GM13976 (cell line): ENCODE measurements at places on chromosomes 1 and 21.

GRCh38 chr1:16989676-16990391 lies 9.4 kb upstream of the MFAP2 start:
- DNase-seq = no peak

DNA sequence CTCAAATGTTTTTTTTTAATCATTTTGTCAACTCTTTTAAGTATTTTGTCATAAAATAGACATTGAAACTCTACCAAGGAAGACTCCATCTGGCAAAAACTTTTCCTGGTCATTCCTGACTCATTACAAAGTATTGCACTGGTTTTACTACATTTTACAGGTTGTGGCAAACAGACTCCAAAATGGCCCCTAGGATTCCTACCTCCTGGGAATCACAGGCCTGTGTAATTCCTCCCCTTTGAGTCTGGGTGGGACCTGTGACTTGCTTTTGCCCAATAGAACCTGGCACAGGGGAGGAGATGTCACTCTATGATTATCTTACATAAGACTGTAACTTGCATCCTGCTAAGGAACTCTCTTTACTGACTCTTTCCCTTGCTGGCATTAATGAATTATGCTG lies 123.6 kb upstream of the KCNJ6 start:
- DNase-seq = no peak

GRCh38 chr1:17002524-17002902 lies 9.2 kb downstream of the ATP13A2 start:
- no peak for DNase-seq

GRCh38 chr1:70290218-70290617 lies 64.3 kb downstream of the ANKRD13C start:
- no peak for DNase-seq

DNA sequence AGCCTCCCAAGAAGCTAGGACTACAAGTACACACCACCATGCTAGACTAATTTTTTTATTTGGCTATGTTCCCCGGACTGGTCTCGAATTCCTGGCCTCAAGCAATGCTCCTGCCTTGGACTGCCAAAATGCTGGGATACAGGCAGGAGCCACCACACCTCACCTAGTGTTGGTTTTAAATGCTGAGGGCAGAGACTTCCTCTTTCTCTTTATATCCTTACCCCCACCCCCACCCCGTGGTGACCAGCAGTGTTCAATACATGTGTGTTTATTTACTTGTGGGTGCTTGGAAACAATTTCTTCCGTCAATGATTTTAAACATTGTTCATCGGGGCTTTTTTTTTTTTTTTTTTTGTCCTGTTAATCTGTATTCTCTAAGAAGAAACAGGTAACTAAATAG lies 158.9 kb downstream of the ZBTB18 start:
- DNase-seq = no peak

- peak; percentile 23 for DNase-seq
Measured at GRCh38 chr21:17585875-17586450, 26.7 kb downstream of the BTG3 start.

DNA sequence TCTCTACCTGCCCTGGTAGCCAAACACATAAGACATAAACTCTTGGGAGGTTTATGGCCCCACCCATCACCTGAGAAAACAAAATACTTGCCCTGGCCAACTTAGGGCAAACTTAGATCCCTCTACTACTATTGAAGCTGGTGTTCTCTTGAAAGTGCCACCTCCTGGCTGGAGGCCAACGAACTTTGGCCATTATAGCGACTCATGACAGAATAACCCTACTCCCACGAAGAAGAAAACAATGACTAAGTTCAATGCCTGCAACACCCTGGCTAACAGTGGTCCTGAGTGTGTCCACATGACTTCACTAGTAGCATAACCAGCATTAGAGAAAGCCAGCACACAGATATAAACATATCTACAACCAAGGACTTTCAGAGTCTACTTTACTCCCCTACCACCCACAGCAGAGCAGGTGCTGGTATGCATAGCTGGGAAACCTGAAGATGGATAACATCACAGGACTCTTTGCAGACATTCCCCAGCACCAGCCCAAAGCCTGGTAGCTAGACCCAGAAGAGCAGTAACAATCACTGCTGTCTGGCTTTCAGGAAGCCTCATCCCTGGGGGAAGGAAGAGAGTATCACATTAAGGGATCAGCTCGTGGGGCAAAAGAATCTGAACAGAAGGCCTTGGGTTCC lies 81.0 kb downstream of the SLC30A10 start:
- no peak for DNase-seq

- DNase-seq = peak; percentile 74
Measured at GRCh38 chr1:167499664-167500101, 18.6 kb downstream of the CD247 start.

DNA sequence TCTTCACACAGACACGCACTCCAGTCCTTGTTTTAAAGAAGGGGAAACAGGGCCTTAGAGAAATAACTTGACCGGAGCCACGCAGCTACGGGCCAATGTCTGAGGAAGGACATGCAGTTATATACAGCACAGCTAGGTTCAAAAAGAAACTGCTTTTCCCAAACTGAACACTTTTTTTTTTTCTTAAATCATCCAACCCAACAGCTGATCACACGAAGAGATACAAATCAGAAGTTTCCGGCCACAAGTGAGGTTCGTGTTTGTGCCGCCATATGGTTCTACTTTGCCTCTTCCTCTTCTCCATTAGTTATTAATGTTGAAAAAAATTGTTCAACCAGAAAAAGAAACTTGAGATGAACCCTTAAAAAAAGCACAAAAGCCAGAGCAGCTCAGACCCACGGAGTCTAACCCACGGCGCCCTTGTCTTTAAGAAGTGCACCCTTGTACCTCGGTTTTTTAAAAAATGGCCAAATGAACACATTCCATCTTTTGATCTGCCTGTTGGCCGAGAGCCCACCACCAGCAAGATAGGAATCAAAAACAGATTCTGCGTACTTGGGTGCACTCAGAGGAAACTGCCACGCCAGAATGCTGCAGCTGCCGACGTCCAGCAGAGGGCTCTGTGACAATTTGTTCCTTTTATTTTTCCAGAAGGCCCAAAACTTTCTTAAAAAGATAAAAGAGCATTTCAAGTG lies 78.9 kb downstream of the SLC66A1 start:
- DNase-seq = peak; percentile 79

- no peak for DNase-seq
Measured at GRCh38 chr1:25698252-25698651, 81.7 kb downstream of the MAN1C1 start.

DNA sequence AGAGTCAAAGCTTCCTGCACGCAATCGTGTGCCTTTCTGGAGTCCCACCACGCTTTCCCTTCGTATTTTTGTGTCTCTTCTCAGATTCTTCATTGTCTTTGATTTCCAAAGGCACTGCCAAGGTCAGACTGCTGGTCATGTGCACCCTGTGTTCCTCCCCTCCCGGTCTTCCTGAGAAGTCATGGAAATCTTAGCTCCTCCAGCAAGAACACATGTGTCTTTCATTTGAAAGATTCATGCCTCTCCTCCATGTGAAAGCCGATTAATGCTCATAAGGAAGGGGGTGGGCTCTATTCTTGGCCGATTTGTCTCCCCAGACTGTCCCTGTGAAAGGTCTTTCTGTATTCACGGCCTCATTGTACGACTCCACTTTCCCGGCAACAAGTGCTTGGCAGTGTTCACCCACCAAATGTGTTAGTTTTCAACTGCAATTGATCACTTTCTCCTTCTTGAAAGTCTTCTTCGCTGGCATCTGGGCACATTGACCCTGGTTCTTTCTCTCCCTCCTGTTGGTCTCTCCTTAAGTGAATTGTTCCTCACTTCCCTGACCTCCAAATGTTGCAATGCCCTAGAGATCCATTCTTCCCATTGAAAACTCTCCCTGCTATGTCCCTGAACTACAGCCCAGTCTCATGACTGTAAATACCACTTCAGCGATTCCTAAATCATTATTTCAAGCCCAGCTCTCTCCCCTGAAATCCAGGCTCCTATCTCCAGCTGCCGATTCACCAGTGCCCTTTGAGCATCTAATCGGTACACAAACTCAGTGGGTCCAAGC lies 25.4 kb downstream of the MX2 start:
- DNase-seq = no peak

GRCh38 chr1:159598196-159598595 lies 10.6 kb downstream of the APCS start:
- no peak for DNase-seq

GRCh38 chr1:23756676-23757075 lies 13.4 kb downstream of the ELOA start:
- no peak for DNase-seq

- DNase-seq = no peak
Measured at GRCh38 chr1:170049176-170049800, 25.2 kb downstream of the KIFAP3 start.

GRCh38 chr1:221723018-221723847 lies 18.7 kb downstream of the DUSP10 start:
- no peak for DNase-seq

DNA sequence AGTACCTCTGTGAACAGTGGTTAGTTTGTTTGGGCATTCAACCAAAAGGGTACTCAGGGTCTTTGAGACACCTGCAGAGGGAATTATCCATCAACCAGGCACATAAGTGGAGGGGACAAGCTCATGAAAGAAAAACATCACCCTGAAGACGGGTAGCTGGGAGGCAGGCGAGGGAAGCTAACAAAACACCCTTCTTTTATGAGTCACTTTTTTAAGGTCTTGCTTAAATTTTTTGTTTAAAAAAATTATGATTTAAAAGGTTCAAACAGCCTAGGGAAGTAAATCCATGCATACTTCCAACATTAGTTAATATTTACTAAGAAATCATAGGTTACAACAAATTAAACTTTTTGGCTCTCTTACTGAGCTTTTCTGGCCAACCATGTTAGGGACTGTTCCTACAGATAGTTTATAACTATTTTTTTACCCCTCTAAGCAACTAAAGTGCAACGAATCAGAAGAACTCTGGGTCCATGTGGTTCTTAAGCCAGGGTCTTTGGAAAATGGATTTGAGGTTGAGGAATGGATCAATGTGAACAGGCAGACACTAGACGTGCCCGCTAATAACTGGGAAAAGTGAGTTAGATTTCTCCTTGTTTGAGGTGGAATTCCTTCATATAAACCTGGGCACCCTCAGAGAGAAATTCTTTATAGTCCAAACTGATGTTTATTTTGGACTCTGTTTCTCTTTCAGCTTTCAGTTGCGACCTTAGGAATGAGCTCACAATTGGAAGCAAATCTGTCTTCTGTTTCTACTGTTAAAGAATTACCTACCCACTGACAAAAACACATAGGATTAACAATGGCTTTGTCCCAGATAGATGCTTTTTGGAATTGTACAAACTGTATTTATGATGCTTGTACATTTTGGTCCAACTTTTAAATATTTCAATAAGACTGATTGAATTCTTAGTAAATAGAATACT lies 123.0 kb downstream of the LYPLAL1 start:
- no peak for DNase-seq

- DNase-seq = no peak
Measured at GRCh38 chr1:226268421-226269124, 40.4 kb downstream of the LIN9 start.

DNA sequence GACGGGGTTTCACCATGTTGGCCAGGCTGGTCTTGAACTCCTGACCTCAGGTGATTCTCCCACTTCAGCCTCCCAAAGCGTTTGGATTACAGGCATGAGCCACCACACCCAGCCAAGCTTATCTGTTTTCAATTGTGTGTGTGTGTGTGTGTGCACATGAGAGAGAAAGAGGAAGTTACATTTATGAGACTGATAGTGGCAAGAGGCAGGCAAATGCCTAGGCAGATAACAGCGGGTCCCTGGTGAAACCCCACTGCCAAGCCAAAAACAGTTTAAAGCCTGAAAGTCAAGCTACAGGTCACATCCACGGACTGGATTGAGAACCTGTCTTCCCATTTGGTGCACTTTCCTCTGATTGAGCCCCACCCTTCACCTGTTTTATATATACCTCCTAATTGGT lies 35.1 kb upstream of the IFNGR2 start:
- DNase-seq = no peak
